ENCODE measurements at places on chromosomes 6 and 20.

- DNase-seq = no peak
These were observed 20.1 kb upstream of the MTCL3 start for GRCh38 chr6:127539272-127539671.

DNA sequence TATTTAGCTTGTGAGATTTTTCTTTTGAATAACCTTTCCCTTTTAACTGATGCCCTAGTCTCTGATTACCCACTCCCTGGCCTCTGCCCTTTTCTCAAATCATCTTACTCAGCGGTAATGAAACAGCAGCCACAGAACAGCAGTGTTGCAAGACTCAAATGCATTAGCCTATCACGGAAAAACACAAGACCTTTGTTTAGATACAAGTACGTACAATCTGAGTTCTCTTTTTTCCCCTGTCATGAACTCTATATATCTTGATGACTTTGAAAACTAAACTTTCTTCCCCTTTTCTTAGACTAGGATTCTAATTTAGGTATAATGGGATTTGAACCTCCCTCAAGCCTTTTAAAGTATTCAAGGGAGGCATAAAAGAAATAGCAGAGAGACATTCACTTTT is 1034.9 kb downstream of the EYS start:
- DNase-seq = no peak

DNA sequence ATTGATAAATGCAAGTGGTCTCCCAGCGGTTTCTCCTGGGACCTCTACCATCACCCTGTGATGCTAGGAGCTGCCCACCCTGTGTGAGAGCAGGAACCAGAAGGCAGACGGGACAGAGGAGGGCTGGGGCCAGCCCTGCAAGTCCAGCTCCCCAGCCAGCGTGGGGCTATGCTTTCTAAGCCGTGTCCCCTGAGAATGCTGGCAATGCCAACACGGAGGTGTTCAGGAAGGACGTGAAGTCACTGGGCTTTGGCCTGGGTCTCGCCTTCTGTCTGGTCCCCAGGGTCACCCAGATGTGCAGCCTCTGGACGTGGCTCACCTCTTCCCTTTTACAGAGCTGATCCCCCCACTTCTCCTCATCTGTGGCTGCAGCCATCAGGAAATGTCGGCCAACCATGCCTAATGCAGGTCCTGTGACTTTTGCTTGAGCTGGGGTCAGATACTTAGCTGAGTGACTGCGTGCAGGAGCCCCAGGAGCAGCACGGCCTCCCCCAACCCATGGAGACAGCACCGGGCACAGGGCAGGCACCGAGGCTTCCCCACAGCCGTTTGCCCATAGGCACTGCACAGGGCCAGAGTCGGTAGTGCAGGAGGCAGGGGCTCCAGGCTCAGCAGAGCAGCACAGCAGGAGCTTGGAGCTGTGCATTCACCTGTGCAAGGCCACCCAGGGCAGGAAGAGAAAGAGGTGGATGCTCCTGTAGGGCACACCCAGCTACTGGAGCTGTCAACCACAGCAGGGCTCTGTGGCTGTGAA is 66.2 kb downstream of the GNAS-AS1 start:
- DNase-seq = no peak

- no peak for DNase-seq
These were observed 1.7 kb downstream of the PRPH2 start for GRCh38 chr6:42720739-42721138.

DNA sequence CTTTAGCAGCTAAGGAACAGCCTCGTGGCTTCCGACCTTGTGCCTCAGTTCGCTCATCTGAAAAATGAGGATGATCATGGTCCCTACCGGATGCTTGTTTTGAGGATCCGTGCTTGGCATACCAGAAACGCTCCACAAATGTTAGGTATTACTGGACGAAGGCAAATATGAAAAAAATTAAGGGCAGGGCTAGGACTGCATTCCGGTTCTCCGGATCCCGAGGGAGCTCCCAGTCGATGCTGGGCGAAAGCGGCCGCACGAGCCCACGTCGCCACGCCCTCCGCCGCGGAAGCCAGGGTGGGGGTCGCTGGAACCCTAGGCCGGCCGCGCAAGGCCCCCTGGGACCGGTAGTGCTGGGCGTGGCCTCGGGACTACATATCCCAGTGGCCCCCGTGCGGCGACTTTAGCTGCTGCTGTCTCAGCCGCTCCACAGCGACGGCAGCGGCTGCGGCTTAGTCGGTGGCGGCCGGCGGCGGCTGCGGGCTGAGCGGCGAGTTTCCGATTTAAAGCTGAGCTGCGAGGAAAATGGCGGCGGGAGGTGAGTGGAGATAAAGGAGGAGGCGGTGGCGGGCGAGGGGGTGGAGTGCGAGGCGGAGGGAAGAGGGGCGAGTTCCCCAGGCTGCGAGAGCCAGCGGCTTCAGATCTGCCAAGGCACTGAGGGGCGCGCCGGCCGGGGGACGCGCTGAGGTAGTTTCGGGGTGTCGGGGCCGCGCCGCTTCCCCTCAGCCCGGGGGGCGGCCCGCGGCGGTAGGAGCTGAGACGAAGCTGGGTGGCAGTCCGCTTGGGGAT is at the start of gene NCOA3:
TSS of gene NCOA3 (plus strand) at position 406 of the 789 bp plus-strand sequence. CDS start 120,361 bp downstream, outside the sequence.
- peak; percentile 99 for DNase-seq

DNA sequence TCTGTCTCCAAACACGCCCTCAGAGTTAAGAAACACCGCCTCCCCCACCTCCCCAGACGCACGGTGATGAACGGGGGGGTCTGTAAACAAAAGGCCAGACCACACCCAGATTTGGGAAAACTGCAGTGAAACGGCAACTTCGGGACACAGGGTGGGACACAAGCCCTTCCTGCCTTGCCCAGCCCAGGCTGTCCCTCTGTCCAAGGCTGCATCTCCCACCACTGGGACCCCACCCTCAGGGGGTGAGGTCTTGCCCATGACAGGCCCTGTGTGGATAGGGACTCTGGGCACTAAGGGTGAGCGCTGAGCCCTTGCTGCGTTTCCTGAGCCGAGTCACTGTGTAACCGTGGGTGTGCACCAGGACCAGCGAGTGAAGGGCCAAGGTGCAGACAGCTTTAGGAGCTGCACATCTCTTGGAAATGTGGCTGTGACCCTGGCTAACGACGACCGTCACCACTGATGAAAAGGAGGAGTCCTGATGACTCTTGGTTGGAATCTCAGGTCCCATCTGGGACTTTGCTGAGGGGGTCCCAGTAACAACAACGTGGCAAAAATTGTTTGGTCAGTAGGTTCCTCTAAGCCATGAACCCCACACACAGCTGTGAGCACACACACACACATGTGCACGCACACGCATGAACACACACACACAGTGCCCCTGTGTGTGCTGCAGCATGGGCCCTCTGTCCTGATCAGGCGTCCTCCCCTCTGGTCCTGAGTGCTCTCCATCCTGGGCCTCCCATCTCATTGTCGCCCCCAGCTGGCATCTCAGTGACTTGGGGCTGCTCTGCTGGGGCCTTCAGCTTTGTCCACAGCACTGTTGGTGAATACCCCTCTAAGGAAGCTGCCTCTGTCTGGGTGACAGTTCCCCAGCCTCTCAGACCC is 100.6 kb downstream of the RAMACL start:
- no peak for DNase-seq

DNA sequence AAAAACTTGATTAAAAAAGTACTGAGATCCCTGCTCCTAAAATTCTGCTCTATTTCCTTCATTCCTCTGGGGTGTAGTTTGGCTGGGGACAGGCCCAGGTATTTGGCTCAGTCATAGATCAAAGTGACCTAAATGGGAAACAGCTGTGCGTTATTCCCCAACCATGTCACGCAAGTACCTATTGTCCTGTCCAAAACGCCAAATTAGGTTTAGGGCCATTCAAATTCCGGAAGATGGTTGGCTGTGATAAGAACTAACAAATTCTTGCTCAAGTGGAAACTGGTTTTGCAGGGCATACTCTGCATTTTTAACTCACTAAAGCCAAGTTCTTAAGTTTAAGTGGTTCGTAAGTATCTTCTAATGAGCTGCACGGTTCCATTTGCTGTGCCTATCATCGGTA is 147.6 kb upstream of the TMEM170B start:
- DNase-seq = no peak

- no peak for DNase-seq
These were observed 14.1 kb downstream of the MYBL2 start for GRCh38 chr20:43680981-43681380.

GRCh38 chr6:35724471-35724870 is 12.4 kb upstream of the ARMC12 start:
- DNase-seq = peak; percentile 35

DNA sequence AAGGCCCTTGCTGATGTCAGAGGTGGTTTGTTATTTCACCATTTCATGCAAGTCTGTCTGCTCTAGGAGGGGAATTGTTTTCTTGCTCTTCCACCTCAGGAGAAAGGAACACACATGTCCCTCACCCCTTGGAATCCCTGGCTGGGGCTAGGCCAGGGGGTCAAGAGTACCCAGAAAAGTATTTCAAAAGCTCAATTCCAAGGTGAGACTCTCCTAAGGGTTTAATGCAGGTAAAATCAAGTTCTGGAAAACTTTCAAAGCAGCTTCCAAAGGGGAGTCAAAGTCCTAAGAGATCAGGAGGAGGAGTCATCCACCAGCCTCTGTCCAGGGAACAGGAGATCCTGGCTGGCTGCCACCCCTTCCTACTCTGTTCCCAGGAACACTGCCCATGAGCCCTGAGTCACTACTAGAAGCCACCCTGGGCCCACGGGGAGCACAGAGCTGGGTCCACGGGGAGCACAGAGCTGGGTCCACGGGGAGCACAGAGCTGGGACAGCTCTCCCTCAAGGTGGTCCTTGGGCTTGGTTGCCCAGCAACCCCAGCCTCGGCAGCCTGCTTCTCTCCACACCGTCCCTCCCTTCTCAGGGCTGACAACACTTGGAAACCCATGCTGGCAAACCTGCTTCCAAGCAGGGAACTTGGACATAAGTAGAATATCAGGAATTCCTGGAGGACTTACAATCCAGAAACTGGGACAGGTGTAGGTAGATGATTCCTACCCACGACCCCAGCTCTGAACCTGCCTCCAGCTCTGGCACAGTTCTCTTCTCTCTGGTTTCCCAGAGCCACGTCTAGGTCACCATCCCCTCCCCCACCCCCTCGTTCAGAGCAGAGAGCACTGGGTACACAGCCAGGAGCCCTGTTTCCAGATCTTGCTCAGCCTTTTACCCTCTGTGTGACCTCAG is 35.3 kb upstream of the CDKN1A start:
- no peak for DNase-seq

GRCh38 chr6:117477988-117478852 is 4.3 kb upstream of the DCBLD1 start:
- peak; percentile 74 for DNase-seq

DNA sequence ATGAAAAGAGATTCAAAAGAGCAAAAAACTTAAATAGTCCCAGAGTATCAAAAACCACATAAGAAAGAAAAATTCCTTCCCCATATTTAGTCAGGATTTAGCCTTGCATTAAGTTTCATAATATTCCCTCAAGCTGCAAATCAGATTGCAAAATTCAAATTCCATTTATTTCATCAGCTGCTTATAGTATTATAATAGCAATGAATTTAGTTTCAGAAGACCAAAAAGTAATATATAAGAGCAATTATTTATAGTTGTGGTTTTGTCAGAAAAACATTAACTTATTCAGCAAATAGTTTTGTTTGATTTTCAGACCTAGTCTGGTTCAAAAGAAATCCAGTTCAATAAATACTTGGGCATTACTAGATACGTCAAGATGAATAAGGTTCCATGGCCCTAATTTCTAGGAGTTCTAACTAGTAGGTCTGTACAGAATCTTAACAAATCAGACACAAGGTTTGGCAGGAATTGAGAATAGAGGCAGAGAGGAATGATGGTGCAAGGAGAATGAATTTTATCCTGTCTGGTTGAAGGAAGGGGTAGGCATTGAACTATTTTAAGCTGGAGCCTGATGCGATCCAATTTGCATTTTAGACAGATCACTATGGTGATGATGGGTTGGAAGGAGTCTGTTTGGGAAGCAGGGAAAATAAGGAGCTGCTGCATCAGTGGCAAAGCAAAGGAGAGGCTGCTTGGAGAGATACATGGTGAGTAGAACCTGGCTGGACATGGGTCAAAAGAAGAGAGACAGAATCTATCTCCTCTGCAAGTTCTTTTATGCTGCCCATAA is 163.9 kb upstream of the STXBP5 start:
- DNase-seq = no peak

DNA sequence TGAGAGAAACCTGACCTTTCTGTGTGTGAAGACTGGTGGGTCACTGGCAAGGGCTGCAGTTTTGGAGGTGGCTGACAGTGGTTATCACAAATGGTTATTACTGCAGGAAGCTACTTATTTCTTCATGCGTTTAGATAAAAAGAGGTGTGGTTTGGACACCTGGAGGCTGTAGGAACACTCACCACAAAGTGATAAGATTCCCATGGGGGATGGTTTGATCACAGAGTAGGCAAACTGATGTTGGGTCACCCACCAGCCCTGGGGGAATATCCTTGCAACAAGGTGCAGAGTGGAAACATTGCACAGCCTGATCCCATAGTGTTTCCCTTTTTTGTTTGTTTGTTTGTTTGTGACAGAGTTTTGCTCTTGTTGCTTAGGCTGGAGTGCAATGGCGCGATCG is 33.9 kb upstream of the RNGTT start:
- no peak for DNase-seq

- no peak for DNase-seq
These were observed 17.6 kb upstream of the GATA5 start for GRCh38 chr20:62493253-62493885.

GRCh38 chr20:20237093-20237959 is 130.6 kb upstream of the INSM1 start:
- DNase-seq = peak; percentile 82

DNA sequence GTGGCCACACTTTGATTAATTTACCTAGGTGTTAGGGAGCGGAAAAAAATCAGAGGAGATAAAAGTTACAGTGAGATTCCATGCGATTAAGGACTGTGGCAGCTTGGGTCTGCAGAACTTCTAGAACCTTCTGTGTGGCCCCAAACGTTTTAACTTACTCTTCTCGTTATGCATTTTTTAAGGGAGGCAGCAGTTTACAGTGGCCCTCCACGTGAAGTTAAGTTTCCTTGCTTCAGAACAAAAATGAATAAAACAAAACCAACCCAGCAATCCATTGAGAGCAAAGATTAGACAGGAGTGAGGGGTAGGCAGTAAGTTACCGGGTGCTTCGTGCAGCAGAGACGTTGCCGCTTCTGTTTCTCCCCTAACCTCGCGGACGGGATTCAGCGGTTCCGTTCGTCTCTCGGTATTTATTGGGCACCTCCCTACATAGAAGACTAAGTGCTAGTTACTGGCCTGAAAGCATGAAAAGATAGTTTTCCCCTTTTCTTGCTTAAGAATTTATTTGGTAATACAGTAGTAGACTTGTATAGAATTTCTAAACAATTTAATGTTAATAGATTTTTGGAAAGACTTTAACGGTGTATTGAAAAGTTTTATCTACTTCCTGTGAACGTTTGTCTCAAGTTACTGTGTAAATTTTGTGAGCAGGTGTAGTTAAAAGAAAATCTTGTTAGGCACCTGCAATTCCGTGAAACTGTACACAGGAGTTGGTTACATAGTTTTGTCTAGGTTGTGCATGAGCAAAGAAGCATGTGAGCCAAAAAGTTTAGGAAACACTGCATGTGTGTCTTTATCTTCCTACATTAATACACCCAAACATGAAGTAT is 1.1 kb downstream of the BAG2 start:
- peak; percentile 61 for DNase-seq
